ENCODE measurements at places on chromosomes 13 and 19.

DNA sequence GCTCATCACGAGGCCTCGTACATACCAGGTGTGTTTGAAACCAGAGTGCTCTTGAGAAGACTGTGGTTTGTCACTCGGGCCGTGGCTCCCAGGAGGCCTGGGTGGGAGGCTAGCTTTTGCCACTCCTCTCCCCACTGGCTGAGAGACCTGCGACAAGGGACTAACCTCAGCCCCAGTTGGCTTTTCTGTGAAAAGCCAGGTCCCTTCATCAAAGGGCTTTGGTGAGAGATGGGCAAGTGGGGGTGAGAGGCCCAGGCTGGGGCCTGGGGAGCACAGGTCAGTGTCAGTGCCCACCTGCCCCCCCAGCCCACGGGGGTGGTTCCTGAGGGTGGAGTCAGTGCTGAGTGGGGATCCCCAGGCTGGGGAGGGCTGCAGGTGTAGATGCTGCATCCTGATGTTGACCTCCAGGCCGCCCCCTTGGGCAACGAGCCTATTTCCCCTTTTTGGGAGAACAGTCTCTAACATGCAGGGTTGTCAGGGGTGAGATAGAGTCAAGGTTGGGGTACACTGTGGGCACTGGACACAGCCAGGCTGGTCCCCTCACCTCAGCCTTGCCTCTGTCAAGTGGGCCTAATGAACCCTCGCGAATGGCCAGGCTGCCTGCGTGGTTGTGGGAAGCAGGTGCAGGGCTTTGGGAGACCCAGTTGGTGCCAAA lies 661 bp downstream of the KCNJ14 start:
- DNase-seq: no peak

DNA sequence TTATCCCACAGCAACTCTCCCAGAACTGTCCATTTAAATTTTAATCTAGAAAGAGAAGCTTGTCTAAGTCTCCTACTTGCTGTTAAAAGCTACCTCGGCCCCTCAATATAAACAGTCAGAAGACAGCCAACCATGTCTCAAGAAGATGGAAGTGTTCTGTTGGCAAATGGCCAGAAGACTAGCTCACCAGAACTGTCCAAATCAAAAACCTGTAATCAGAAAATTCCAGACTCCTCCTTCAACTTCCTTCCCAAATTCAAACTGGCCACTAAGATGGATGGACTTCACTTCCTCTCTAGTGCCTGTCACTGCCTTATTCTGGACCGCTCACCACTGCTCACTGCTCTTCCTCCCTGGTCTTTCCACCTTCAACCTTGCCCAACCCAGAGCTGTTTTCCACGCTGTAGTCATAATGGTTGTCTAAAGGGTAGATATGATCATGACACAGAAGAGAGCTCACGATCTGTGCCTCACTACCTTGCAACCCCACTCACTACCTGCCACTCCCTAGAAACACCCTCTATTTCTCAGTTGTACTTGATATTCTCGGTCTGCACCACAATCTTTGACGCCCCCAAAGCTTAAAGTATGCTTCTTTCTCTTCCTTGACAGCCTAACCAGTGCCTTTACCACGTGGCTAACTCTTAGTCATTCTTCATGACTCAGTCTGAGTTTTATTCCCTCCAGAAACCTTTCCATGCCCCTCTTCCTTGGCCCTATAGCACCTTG lies 9.2 kb downstream of the FGF14 start:
- DNase-seq: no peak

DNA sequence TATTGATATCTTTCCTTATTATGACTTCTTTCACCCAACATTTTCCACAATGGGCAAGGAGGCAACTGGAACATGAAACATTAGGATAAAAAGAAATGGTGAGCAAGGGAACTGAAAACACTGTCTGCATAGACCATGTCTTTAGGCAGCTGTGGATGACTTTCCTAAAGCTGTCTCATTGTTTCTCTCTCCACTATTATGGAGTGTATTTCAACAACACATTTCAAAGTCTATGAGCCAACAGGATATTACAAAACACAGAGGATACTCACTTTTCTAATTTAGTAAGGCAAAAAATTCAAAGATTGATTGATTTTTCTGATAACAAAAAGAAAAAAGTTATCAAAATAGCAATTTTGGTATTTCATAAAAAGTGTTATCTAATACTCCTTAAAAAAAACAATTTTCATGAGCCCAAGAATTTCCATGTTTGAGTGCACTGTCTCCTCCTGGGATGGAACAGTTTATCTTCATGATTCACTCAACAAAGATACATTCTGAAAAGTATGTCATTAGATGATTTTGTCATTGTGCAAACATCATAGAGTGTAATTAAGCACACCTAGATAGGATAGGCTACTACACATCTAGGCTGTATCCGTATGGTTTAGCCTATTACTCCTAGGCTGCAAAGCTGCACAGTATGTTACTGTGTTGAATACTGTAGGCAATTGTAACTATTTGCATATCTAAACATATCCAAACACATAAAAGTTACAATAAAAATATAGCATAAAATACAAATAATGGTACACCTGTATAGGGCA lies 1568.4 kb downstream of the SLITRK5 start:
- no peak for DNase-seq

DNA sequence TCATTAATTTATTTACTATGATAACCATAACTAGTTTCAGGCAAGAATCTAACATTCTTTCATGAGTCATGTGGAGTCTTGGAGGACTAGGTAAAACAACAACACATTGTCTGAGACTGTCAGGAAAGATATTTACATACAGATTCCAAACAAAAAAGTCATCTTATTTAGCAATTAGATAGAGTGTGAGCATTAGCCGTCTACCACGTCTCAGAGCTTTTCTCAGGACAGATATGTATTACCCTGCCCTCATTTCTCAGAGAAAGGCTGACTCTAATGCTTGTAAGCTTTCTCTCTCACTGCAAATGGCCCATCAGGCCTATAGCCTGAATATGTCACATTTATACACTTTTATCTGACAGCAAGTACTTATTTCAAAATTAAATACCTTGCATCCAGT lies 312.1 kb upstream of the PCDH20 start:
- no peak for DNase-seq

DNA sequence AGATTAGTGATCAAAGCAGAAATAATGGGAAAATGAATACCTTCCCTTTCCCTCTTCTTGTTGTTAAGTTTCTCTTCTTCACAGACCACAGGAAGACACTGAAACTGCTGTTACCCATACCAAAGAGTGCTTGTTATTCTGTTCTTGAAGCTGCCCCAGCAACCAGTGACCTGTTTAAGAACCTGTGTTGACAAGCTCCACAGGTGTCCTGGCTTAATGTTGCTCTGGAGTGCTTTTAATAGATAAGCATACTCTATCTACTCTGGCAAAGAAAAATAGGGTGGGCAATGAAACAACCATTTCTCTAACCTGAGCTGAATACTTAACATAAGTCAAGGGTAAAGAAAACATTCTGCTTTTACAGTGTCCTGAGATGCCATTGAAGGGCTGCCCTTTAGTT lies 506.7 kb upstream of the GPC6 start:
- DNase-seq: no peak

DNA sequence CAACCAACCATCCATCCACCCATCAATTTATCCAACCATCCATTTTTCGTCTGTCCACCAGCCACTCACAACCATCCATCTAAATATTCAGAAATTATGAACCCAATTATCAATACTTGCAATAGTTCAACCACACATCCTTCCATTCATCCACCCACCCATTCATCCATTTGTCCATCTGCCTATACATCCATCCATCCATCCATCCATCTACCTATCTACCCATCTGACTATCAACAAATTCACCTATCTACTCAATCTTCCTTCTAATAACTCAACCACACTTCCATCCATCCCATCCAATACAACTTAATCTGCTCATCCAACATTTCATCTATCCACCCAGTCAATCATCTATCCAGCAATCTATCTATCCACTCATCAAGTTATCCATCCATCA lies 46.3 kb downstream of the UNC13A start:
- no peak for DNase-seq

GRCh38 chr19:24166055-24166454 lies 79.1 kb downstream of the ZNF254 start:
- no peak for DNase-seq

GRCh38 chr13:50993934-50994333 lies 84.3 kb downstream of the RNASEH2B start:
- DNase-seq: peak; percentile 19

GRCh38 chr19:42272535-42272897 lies 3.5 kb downstream of the CIC start:
- peak; percentile 5 for DNase-seq

DNA sequence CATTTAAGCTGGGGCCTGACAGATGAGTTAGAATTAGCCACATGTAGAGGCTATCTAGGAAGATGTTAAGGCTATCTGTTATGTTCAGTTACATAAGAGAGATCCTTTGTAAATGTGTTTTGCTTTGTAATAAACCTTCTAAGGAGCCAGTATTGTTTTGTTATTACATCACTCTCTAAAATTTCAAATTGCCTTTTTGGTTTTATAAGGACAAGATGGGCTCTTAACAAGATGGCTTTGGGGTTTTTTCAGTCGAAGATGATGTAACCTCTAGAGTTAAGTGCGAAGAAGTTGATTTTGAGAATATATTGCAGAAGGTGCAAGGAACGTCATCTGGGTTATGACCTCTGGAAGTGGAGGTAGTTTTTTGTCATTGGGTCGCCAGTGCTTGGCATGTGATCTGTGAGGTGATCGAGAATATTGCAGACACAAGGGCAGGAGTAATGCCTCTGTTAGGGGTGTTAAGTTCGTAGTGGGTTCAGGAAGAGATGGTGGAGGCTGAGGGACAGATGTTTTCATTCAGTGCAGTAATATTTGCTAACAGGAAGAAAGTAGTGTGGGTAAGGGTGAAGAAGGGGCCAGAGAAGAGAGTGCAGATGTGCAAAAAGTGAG lies 12.7 kb downstream of the LSM14A start:
- DNase-seq: no peak

GRCh38 chr13:19597523-19597922 lies 35.9 kb upstream of the MPHOSPH8 start:
- no peak for DNase-seq

DNA sequence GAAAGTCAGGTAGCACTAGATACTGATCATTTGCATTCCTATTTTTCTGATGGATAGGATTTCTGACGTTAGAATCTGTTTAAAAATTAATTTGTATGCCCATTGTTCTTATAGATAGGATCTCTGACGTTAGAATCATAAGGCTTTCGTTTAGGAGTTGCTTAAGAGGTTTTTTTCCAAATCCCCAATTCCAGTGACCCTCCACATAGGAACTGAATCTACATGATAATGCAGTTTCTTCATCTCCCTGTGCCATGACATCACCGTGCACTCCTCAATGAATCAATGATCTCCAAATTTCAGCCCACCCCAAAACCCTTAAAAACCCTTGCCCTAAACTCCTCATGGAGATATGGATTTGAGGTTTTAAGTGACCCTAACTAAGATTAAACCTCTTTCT lies 87.2 kb downstream of the RXFP2 start:
- no peak for DNase-seq

DNA sequence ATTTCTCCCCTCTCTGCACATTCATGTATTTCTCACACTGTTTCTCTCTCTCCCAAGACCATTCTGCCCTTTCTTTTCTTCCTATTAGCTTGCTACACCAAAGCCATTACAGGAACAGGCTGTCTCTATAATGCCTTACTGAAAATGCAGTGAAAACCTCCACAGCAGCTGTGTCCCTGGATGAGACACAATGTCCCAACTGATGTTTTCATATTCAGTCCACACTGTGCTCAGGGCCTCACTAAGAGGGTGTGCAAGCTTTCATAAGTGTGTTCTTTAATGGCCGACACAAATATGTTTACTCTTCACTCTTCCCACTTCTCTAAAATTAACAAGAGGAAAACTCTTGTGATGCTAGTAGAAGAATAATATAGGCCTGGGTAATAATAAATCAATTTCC lies 163.4 kb downstream of the KCTD12 start:
- no peak for DNase-seq

- no peak for DNase-seq
These were observed 802.3 kb downstream of the LIG4 start for GRCh38 chr13:107413005-107413404.

DNA sequence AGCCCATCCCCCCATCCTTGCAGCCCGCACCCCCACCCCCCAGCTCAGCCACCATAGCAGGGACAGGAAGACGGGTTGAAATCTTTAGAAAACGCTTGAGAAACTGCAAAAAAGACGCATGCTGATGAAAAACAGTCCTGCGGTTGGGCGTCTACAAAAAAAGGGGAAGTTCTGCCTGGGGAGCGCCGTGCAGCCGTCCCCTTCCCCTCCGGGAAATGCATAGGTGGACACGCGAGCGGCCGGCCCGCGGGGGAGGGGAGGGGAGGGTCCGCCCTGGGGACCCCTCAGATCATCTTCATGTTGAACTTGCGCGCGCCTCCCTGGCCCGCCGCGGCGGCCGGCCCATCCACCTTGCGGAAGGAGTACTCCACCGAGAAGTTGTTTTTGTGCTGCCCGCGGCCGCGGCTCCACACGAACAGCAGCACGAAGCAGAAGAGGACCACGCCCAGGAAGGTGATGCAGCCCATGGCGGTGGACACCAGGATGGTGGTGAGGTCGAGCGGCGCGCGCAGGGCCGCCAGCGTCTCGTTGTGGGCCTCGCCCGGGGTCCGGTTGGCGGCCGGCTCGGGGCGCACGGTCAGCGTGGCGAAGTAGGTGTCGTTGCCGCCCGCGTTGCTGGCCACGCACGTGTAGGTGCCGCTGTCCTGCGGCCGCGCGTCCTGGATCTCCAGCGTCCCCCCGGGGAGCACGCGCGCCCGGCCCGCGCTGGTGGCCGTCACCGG lies 7.9 kb upstream of the PEAK3 start:
- DNase-seq: peak; percentile 40

DNA sequence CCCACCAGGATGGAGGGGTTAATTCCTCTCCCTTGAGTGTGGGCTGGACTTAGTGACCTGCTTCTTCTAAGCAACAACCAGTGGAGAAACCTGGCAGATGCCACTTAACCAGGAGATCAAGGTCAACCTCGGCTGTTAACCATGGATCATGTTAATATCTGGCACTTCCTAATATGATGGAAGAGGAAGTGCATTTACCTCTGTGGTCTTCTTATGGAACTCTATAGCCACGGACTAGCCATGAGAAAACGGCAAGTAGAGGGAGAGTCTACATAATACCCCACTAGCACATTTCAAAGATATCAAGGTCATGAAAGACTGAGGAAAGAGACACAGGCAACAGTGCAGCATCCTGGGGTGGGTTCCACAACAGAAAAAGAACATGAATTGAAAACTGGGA lies 31.4 kb downstream of the MLLT1 start:
- DNase-seq: no peak

- no peak for DNase-seq
These were observed 72.2 kb downstream of the CDADC1 start for GRCh38 chr13:49319951-49320350.

DNA sequence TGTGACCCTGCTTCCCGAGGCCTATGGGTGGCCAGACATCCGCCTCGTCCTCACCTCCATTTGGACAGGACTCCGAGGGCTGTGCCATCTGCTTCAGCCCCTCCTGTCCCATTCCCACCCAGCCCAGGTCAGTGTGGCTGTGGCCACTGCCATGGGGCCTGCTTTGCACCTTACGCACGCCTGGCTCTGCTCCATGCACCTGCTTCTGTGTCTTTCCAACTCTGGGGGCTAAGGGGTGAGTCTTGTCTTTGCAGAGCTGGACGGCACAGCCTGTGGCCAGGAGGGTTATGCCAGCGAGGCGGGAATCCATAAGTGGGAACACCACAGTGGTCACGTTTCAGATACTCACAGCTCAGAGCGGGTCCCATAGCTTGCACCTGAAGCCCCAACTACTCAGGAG lies 5.2 kb upstream of the ZNF554 start:
- no peak for DNase-seq

- no peak for DNase-seq
These were observed 55.4 kb downstream of the SACS start for GRCh38 chr13:23377983-23378632.
